ENCODE measurements at places on chromosomes 6 and 20.

- no peak for DNase-seq
Measured at GRCh38 chr20:48759631-48760245, 68.1 kb downstream of the PREX1 start.

GRCh38 chr6:152922706-152923105 is 60.1 kb downstream of the FBXO5 start:
- DNase-seq = no peak

- DNase-seq = no peak
Measured at GRCh38 chr6:82492134-82492533, 128.5 kb downstream of the TPBG start.

DNA sequence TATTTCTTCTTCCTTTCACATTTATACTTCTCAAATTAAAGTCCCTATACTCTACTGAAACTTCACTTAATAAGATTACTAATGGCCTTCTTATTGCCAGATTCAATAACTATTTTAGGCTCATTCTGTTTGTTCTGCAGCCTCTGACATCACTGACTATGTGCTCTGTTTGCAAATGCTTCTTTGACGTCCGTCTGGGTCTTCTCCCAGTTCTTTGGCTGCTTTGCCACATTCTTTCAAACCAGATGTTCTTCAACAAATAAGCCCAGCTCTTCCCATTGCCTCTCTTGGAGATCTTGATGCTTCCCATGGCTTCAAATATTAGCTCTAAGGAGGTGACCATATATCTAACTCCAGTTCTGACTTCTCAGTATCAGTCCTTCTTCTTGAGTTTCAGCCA is 117.4 kb downstream of the BTBD9 start:
- DNase-seq = peak; percentile 87

DNA sequence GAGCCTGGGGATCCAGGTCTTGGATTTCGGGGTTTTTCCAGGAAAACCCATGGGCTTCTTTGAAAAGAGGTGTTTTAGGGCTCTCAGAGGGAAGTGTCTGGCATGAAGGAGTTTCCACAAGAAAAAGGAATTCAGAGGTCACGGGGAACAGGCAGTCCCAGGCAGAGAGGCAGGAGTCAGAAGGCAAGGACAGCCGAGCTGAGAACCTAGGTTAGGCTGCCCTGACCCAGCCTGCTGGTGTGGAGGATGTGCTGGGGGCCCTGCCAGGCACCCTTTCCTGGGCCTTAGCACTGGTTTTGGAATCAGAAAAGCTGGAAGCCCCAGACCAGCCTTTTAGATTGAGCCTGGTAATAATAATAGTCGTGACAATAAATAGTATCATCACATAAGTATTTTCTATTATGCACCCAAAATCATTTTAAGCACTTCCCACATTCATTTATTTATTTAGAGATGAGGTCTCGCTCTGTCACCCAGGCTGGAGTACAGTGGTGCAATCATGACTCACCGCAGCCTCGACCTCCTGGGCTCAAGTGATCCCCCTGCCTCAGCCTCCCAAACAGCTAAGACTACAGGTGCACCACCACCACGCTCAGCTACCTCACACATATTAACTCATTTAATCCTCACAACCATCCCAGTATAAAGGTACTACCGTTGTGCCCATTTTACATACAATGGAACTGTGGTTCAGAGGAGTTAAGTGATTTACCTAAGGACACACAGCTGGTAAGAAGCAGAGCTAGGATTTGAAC is 19.9 kb downstream of the TGM2 start:
- DNase-seq = no peak

DNA sequence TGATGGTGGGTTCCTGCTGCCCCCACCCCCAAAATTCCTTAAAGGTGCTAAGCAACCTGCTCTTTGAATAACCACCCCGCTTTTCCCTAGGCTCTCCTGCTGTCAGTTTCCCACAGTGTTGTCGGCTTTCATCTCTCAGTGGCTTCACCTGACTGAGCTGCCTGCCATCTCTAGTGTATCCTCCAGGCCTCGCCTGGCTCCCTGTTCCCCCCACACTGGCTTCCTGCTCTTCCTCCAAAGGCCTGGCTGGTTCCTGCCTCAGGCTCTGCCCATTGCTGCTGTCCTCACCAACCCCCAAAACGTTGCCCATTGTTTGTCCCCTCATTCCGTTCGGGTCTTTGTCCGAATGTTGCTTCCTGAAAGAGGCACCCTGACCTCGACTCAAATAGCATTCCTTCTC is 93.8 kb upstream of the POPDC3 start:
- no peak for DNase-seq

DNA sequence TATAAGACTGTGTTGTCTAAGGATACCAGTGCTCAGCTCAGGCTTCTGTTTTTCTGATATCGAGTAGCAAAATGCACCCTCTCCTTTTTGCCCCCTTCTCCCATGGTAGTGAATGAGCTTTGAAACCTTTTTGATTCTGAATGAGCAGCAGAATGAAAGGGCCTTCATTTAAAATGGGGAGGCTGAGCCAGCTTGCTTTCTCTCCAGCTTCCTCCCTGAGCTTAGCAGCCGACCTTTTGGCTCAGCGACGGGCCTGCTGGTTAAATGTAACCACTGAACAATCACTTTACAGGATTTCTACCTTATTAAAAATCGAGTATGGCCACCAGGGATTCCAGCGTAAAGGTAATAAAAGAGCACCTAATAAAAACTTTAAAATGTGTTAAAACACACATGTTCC is 133.7 kb upstream of the SPACA1 start:
- DNase-seq = no peak

DNA sequence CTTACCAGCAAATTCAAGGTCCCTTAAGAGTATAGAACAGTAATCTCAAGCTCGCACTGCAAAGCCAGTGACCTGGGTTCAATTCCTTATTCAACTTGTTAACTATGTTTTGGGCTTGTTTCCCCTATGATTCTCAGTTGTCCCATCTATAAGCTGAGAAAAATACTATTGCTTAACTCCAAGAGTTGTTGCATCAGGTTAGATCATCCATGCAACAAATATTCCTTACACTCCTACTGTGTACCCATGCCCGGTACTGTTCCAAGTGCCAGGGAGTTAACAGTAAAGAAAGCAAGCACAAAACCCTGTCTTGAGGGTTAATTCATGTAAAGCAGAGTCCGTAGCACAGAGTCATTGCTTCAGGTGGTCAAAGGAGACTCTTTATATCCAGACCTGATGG is 247.3 kb downstream of the MAFB start:
- DNase-seq = no peak

DNA sequence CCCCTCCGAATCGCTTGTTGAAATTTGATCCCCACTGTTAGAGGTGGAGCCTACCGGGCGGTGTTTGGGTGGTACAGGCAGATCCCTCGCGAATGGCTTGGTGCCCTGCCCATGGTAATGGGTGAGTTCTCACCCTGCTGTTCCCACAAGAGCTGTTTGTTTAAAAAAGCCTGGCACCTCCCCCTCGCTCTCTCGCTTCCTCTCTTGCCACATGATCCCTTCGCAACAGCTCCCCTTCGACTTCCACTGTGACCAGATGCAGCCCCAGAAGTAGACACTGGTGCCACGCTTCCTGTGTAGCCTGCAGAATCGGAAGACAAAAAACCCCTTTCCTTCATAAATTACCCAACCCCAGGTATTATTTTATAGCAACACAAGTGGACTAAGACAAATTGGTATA is 292.2 kb upstream of the QKI start:
- DNase-seq = peak; percentile 12

GRCh38 chr6:52984247-52984646 is 10.8 kb downstream of the GSTA4 start:
- no peak for DNase-seq

GRCh38 chr6:143374014-143374413 is 76.5 kb downstream of the ADAT2 start:
- no peak for DNase-seq

DNA sequence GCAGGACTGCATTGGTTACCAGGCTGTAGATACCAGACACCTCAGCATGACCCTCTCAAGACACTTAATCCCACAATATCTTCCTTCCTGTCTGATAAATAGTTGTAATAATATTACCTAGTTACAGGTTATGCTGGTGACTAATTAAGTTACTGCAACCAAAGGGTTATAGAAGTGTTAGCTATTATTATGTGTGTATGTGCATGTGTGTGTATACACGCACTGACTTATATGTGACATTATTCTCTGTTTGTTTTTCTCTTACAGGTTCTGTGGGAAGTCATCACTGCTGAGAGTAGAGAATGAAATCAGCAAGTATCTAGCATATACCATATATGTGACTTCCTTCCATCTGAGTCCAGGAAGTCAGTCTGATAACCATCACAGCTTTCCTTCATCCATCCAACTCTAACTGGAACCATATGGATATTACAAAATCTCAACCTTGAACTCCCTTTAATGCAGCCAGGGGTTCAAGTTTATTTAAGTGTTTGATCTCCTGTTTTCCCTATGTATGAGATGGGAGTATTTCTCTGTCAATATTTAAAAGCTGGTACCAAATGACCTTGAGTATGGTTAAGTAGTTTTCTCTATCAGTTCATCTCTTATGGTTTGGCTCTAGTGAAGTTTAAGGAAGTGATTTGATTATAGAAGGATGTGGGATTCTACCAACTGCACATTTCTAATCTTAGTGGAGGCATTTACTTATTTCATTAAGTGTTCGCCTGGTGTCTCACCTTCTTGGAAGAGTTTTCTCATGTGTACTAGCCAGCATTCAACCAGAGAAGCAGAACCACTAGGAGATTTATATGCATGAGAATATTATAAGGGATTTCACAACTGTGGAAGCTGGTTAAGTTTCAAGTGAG is 313.2 kb downstream of the HIVEP2 start:
- DNase-seq = no peak

GRCh38 chr6:92124200-92124651 is 1295.1 kb downstream of the EPHA7 start:
- DNase-seq = peak; percentile 45

- DNase-seq = peak; percentile 58
Measured at GRCh38 chr6:105536961-105537360, 134.1 kb upstream of the PREP start.

DNA sequence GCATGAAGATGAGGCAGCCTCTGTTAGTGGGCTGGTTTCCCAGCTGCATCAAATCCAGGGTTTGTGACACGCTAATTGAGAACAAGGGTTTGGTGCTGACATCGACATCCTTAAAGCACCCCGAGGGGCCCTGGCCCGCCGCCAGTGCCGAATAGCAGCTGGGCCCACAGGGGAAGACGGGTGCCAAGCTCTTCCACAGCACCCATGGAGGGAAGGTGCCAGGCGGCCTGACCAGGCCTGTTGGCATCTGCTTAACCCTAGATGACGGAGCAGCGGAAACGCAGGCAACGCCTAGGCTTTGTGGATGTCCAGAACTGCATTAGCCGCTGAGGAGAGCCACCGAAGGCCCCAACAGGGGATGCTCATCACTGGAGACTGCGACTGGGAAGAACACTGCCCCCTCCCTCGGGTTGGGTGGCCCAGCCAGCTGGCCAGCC is 16.0 kb downstream of the UQCC2 start:
- no peak for DNase-seq

- no peak for DNase-seq
Measured at GRCh38 chr6:29107758-29108157, at the start of gene OR2J3. OR2J3 (plus strand) TSS chr6:29108058; CDS start chr6:29111891, 3,833 bp downstream.

DNA sequence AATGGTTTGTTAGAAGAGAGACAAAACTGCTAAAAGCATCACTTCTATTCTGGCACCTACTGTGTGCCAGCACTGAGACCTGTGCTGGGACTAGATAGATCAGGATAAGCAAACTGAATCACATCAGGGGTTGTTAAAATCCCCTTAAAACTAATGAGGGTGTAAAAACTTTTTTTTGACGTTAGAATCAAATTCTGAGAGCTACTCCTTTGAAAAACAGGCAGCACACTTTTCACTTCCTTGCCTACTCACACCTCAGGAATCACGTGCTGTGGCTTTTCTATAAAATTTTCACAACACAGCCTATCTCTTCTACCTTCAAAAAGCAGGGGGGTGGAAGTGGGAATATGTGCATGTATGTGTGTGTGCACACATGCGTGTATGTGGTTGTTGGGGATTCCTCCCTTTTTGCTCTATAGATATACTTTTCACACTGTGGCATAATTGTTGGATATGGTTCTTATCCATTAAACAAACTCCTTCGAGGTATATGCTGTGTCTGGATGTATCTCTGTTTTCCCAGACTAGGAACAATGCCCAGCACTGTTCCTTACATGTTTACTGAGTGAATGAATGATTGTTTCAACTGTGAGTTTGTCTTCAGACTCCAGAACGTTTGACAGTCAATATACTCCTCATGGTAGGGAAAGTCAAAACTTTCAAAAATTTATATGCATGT is 105.4 kb downstream of the FYN start:
- no peak for DNase-seq
